ENCODE measurements at places on chromosomes 11 and 22.

GRCh38 chr11:17792161-17792560, 57.6 kb downstream of the KCNC1 start:
- DNase-seq: no peak

GRCh38 chr11:92266806-92267205, 42.2 kb downstream of the FAT3 start:
- DNase-seq: no peak

DNA sequence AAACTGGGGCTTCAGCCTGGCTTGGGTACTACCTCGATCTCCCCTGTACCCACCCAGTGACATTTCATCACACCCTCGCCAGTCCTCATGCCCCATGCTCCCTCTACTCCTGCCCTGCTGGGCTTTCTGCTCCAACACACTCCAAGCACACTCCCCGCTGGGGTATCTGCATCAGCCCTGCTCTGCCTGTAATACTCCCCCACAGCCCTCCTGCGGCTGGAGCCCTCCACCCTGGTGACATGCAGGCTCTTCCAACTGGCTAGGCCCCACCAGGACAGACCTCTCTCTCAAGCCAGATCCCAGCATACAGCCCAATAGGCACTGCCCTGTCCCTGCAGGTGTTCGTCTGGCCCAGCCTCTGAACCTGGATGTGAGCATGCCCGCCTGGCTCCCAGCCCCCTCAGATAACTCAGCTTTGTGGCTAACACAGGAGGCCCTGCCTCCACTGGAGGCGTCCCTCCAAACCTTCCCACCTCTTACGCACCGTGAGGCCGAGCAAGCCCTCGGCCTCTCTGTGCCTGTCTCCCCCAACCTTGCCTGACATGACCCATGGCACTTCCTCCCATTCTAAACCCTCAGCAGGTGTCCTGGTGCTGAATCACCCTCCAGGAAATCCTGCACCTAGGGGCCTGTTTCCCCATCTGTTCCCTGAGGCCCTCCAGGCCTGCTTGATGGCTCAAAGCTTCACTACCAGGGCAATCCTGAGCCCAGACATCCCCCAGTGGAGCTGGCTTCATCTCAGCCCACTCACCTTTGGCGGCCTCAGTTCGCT, 33.5 kb upstream of the TXNRD2 start:
- DNase-seq: no peak

DNA sequence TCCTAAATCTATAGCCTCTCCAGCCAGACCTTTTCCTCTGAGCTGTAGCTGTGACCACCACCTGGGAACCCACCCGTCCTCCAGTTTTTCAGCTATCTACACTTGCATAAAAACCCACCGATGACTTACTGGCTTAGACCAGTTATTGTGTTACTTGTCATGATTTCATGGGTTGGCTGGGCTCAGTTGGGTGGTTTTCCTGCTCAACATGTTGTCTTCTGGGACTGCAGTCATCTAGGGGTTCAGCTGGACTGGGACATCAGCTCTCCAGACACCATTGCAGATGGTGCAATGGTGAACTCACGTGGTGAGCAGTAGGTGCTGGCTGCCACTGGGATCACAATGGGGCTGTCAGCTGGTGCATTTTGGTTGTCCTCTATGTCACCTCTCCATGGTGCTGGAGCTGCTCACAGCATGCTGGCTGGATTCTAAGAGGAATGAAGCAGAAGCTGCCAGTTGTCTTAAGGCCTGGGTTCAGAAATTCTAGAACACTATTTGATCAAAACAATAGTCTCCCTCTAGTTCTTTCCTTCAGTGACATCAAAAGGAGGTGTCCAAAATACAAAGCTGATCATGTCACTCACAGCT, 1.3 kb upstream of the SYT13 start:
- DNase-seq: no peak

DNA sequence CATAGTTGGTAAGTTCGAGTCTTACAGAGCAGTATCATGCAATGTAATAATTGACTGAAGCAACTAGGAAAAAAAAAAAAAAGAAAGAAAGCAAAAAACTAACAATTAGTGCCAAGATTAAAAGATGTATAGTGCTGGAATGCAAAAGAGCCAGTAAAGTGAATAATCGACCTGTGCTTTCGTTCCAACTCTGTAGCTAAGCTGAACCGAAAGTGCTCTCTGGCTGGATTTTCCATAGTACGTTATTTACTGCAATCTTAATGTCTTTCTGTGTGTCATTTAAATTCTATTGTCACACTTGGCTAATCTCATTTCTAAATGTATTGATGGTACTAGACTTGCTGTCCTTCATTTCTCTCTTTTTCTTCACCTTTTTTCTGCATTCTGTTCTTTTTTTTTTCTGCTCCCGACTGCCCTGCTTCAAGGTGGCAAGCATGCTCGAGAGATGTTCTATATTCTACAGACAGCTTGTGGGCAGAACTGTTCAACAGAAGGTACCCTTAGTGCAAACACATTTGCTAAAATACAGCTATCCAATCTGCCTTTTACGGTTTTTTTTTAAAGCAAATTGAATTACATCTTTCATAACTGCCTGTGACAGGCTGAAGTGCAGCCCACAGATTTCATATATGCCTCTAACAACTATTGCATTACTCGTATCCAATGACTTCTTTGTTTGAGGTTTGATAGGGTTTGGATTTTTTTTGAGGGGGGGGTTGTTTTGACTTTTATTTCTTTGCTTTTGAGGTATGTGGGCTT, 204.2 kb upstream of the MTNR1B start:
- DNase-seq: no peak

DNA sequence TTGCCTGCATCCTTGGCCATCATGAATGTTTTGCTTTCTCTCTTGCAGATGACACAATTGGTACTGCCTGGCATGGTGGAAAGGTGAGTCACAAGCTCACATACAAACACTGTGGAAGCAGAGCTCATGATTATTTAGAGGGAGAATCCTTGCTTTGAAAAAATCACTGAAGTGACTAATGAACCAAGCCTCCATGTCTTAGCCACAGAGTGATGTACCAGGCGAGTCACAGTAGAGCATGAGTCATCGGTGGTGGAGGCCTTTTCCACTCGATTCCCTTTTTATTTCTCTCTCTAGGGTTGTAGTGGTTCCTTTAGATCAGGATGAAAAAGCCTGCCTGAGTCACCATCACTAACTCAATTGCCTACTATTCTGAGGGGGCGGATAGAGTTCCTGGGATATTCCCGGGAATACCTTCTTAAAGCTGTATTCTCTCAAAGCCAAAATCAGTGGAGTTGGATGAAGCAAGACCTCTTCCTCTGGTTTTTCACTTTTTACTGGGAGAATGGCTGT, 49.6 kb upstream of the ALKBH3 start:
- no peak for DNase-seq

DNA sequence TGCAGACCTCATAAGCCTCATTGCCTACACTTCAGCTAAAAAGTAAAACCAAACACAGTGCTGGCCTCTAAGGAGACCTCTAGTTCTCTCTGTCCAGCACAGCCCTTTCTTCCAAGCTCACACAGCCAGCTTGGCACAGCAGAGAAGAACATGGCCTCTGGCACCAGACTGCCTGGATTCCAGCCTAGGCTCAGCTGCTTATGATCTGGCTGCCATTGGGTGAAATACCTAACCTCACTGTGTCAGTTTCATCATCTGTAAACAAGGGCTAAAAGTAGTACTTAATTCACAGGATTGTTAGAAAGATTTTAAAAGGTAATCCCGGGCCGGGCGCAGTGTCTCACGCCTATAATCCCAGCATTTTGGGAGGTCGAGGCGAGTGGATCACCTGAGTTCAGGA, 9.9 kb upstream of the ACER3 start:
- DNase-seq: no peak

DNA sequence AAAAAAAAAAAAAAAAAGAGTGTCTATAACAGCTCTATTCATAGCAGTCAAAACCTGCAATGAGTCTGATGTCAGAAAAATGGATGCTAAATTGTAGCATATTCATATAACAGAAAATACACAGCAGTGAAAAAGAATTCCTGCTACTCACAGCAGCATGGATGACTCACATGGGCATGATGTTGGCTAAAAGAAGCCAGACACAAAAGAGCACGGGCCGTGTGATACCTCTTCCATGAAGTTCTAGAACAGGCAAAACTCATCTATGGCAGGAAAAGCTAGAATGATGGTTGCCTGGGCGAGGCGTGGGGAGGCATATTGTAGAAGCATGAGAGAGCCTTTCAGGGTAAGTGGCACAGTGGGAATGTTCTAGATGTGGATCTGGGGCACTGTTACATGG, 18.9 kb downstream of the PLAAT3 start:
- DNase-seq: no peak

DNA sequence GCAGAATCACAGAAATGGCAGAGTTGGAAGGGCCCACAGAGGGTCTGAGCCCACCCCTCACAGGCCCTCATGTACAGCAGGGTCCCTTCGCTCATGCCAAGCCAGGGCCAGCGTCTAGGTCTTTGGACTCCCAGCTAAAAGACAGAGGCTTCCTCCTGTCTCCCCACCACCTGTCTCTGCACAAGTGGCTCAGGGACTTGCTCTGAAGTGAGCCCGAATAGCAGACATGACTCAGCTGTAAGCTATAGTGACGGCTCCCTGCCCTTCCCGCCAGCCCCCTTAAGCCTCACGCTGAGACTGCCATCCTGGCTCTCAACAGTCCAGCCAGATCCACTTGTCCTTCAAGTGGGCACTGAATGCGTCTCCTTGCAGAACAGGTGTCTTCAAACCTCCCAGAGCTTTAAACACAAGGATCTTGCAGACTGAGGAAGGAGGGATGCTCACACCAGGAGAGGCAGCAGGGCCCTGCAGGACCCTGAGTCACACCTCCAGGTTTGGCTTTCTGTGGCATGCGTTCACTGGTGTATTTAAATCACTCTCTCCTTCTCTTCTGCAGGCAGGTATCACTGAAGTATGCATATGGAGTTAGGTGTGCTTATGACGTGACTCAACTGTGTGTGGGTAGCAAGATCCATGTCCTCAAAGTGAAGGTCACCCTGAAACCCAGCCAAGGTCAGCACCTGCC, 154.9 kb downstream of the CACNA1I start:
- no peak for DNase-seq

DNA sequence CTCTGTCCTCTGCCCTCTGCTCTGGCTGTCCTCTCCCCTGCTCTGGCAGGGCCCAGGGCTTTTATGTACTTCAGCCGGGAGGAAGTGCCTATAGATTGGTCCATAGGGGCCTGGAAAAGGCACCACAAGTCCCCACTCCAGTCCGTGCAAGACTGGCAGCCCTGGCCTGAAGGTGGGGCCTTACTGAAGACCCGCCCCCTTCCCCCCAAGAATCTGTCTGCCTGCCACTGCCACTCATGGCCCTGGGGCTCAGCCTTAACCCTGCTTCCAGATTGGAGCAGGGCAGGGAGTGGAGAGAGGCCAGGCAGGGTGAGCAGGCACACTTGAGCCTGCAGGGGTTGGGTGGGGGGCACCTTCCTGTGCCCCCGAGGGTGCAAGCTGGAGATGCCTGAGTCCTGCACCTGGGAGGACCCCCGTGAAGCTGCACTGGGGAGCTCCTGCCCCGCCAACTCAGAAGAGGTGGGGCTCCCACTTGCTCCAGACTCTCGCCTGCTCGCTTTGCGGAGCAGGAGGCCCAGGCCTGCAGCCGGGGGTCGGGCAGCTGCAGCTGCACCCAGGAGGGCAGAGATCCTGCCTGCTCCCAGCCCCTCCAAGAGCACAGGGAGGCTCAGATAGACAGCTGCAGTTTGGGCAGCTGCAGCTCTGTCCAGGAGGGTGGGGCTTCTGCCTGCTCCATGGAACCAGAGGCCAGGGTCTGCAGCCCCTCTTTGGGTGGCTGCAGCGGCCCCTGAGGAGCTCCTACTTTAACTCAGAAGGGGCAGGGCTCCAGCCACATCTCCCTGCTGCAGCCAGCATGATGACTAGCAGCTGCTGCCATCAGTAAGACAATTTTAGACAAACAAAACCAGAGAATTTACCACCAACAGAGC, 51.0 kb upstream of the SC5D start:
- DNase-seq: peak; percentile 73

GRCh38 chr11:926341-926916, 759 bp downstream of the AP2A2 start:
- peak; percentile 61 for DNase-seq

DNA sequence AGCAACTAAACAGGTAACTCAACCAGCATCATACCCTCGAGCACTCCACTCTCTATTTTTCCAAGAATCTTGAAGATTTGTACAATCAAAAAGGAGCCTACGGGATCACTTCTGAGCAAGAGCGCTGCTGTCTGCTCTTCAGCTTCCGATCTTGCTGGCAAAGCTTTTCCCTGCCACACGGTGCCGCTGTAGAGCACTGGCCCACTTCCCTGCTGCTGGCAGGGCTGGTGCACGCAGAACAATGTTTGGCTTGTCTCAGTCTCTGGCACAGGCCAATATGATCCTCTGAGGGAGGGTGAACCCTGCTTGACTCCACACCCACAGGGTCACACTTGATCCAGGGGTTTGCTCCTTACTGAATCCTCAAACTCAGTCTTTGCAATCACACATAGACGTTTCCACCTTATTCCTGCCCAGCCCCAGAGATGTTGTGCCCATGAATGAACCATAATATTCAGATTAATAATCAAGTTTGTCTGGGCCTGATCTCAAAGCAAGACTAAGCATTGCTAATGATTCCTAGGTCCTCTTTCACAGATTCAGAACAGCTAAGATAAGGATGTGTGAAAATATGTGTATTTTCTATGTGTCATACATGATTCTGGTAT, 536.6 kb downstream of the SOX6 start:
- DNase-seq: peak; percentile 61

GRCh38 chr11:19734171-19734570, 21.5 kb downstream of the NAV2 start:
- no peak for DNase-seq

DNA sequence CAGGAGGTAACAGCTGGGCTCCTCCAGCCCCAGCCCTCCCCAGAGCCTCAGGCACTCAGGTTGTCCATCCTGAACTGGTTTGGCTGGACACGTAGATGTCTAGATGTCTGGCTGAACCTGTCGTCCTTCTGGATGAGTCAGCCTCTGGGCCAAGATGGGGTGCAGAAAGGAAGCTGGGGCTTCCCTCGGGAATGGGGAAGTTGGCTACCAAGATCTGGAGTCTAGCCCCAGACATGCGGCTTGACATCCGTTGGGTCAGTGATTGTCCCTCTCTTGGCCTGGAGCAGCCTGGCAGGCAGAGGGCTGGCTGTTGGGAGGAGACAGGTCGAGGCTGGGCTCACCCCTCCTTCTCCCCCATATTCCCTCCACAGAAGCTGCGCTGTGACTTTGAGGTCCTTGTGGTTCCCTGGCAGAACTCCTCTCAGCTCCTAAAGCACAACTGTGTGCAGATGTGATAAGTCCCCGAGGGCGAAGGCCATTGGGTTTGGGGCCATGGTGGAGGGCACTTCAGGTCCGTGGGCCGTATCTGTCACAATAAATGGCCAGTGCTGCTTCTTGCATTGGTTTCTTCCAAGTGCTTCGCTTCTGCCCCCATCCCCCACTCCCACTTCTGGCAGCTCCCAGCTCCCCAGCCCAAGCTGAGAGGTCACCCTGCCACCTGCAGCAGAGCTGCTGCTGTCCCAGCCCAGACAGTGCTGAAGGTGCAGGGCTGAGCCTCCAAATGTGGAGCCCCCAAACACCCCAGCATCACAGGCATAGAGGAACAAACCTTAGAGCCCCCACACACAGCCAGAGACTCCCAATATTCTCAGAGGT, 1.3 kb downstream of the CST6 start:
- no peak for DNase-seq

- DNase-seq: peak; percentile 52
Observed at GRCh38 chr11:122758339-122758738, 80.0 kb upstream of the CRTAM start.

GRCh38 chr11:28110108-28110820, 2.1 kb downstream of the METTL15 start:
- peak; percentile 78 for DNase-seq

Data from left hindlimb (tissue), 1 donor.